ENCODE measurements at places on chromosomes 12 and 14. TPM values are rescaled to one million over a fixed set of nuclear protein-coding genes. Genes with fewer than 3 reads are reported as not detected.

- DNase-seq: no peak
Observed at GRCh38 chr12:124721501-124722162, 142.0 kb downstream of the SCARB1 start.

DNA sequence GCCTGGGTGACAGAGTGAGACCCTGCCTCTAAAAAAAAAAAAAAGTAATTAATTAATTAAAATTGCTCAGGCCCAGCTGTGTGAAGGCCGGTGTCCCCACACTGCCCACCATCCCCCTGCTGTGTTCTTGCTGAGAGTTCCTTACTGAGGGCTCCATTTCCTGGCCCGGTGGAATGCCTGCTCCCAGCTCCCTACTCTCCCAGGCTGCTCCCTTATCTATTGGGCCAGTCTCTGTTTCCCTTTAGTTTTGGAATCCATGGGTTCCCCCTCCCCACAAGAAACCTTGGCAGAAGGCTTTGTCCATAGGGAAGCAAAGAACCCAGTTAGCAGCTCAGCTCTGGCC, 19.0 kb downstream of the MLXIP start:
- DNase-seq: no peak

DNA sequence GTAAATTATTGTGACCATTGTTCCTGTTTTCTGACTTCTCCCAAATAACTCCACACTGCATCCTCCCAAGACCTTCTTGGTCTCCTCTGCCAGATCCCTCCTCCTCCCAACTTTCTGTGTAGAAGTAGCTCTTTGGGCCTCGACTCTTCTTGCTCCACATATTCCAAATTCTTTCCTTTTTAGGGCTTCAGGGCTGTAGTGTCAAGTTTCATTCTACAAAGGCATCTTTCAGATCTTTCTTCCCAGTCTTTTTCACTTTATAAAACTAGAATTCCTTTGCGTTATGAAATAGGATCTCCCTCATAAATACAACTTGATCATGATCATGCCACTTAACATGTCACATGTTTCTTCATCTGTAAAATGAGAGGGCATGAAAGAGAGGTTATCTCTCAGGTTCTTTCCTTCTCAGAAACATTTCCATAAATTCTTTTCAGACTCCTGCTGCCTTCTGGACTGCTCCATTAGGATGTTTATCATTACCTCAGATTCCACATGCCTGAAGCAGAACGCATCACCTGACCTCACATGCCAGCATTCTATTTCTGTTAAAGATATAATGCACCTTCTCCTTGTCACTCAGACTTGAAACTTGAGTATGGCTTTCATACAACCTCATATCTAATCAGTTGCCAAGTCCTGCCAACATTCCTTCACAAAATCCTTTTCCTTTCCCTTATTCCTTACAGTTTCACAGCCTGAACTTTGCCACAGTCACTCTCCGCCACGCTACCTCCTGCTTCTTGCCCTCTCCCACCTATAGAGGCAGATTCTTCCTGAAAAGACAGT, 8.5 kb downstream of the SLC38A1 start:
- DNase-seq: no peak

GRCh38 chr14:50943261-50943942, 881 bp downstream of the PYGL start:
- no peak for DNase-seq

- peak; percentile 9 for DNase-seq
Observed at GRCh38 chr14:42224053-42224888, 617.6 kb downstream of the LRFN5 start.

SLCO1A2 gene
- not detected for total RNA-seq

NGB gene
- total RNA-seq: not detected

IFI27L1 gene
- 4.2 TPM for total RNA-seq
